ENCODE measurements at places on chromosomes 5 and 9. TPM values are rescaled to one million over a fixed set of nuclear protein-coding genes. Genes with fewer than 3 reads are reported as not detected.

The IFNA2 gene
- not detected for total RNA-seq

The SLC23A1 gene
- not detected for total RNA-seq

The UHRF2 gene
- total RNA-seq: 59.9 TPM

The BRD3 gene
- 5.5 TPM for total RNA-seq

The FYB1 gene
- total RNA-seq: under 0.01 TPM

The AGXT2 gene
- not detected for total RNA-seq

The ECSCR gene
- total RNA-seq: 0.37 TPM

The KIF27 gene
- 3.1 TPM for total RNA-seq

The NRG2 gene
- 1.1 TPM for total RNA-seq

The PRR16 gene
- total RNA-seq: 21.3 TPM

The DNAI1 gene
- 0.20 TPM for total RNA-seq

The PGM5 gene
- total RNA-seq: 4.0 TPM

The SLC25A46 gene
- total RNA-seq: 102 TPM

The SNX30 gene
- total RNA-seq: 15.1 TPM

The SPATA31D4 gene
- total RNA-seq: not detected

The RNF208 gene
- not detected for total RNA-seq

The PRR7 gene
- 26.1 TPM for total RNA-seq

The GDA gene
- not detected for total RNA-seq

The GOLGA1 gene
- total RNA-seq: 7.3 TPM

The PCDHGA6 gene
- 2.2 TPM for total RNA-seq

The C5orf34 gene
- 5.5 TPM for total RNA-seq

The PAX5 gene
- not detected for total RNA-seq

The SPINK13 gene
- not detected for total RNA-seq

The MFAP3 gene
- 48.9 TPM for total RNA-seq

The FBXL17 gene
- total RNA-seq: 14.3 TPM

The PDCD1LG2 gene
- 8.2 TPM for total RNA-seq

The FOXD4L4 gene
- total RNA-seq: not detected

The SAXO1 gene
- total RNA-seq: not detected

The FAM151B gene
- total RNA-seq: 2.5 TPM

The TEX48 gene
- not detected for total RNA-seq

The IGFBPL1 gene
- total RNA-seq: not detected

The PCDHB2 gene
- 0.59 TPM for total RNA-seq

The CDH10 gene
- total RNA-seq: under 0.01 TPM

The EQTN gene
- total RNA-seq: not detected

The TNFSF15 gene
- total RNA-seq: 0.20 TPM
